ENCODE measurements at places on chromosomes 16 and 17. TPM values are rescaled to one million over a fixed set of nuclear protein-coding genes. Genes with fewer than 3 reads are reported as not detected.
A peak's percentile ranks its signal among the peaks of the same experiment; 100 is the strongest.

DNA sequence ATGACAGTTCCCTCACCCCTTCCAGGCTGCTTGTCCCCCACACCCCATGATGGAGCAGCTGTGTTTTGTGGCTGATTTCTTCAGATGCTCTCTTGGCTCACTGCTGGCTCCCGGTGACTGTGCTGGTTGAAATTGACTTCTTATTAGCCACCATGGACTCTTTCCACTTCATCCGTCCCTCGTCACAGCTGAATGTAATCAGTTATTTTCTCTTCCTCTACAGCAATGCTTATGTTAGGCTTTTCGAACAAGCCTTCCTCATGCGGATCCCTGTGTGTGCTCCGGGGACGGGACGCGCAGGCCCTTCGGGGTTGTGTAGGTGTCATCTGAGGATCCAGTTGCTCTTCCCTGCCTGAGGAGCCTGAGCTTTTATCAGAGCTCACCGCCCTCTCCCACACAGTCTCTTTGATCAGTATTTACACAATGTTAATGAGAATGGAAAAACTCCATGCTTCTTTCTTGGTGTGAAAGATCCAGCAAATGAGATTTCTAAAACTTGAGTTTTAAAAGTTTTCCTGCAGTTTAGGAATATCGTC, 87.5 kb downstream of the RPTOR start:
- no peak for DNase-seq

DNA sequence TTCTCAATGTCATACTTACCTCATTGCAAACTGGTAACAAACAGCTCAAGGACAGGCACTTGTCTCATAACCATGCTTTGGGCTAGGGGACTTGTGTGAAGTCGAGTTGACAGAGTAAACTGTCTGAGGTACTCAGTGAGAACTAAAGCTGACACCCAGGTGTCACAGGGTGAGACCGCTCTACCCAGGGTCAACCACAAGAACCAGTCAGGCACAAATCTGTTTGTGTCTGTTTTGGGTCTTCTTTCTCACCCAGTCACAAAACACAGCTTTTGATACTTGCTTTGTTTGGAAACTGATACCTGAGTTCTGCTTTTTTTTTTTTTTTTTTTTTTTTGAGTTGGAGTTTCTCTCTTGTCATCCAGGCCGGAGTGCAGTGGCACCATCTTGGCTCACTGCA, 161.1 kb downstream of the STX8 start:
- DNase-seq, result no peak

DNA sequence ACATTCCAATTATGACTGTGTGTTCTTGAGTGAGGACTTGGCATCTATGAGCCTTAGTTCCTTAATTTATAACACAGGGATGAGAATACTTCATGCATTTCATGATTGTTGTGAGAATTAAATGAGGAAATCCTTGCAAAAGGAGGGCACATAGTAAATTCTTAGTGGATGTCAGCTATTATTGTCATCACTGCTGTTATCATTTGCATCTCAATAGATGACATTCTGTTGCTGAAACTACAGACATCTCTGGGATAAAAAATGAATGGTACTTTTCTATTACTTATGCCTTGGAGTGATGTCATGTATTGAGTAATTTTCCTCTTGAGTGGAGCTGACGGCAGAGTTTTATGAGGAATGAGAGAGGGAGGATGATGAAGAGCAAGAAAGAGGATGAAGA, 184.4 kb upstream of the CDH11 start:
- DNase-seq, result no peak

DNA sequence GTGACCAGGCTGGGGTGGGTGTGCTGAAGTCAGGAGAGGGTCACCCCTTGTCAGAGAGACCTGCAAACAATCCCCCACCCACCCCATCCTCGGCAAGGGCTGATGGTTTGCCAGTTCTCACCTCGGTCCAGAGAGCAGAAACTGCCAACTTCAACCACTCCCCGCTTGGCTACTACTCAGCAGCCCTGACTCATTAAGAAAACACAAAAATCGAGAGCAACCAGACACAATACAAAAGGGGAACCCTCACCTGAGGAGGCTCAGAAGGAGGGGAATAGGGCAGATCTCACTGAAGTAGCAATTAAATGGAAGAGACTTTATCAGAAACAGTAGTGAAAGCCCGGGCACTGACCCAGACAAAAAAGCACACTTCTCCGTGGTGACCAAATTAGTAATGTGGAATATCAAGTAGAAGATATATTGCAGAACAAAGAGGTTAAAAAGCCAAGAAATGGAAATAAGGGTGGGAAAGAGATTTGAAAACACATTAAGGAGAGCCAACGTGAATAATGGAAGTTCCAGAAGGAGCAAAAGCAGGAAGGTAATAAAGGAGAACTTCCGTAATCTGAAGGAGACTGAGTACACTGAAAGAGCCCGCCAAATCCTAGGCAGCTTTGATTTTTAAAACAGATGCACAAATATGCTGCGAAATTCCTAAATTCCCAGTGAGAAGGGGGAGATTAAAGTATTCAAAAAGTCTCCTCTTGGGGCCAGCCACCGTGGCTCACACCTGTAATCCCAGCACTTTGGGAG, 23.6 kb downstream of the CENPV start:
- peak; percentile 32 for DNase-seq

DNA sequence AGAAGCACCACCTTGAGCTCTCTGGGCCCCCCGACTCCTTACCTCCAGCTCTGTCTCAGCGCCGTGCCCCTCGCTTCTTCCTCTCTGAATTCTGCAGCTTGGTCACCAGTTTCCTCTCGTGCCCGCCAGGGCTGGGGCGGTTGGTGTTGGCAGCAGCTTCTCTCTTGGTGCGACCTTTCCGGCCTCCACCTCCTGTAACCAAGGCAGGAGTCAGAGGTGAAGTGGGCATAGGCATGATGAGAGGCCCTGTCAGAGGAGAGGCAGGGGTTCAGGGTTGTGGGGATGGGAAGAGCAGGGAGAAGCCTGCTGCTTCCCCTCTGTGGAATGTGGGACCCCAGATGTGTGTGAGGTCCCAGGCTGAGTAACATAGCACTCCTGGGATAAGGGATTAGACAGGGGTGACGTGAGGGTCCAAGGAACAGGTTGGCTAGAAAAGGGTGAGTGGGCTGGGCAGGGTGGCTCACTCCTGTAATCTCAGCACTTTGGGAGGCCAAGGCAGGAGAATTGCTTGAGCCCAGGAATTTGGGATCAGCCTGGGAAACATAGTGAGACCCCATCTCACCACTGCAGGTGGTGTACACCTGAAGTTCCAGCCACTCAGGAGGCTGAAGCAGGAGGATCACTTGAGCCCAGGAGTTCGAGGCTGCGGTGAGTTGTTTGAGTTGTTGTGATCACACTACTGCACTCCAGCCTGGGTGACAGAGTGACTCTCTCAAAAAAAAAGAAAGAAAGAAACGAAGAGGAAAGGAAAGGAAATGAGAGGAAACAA, 626 bp downstream of the NUPR1 start:
- DNase-seq, result no peak

DNA sequence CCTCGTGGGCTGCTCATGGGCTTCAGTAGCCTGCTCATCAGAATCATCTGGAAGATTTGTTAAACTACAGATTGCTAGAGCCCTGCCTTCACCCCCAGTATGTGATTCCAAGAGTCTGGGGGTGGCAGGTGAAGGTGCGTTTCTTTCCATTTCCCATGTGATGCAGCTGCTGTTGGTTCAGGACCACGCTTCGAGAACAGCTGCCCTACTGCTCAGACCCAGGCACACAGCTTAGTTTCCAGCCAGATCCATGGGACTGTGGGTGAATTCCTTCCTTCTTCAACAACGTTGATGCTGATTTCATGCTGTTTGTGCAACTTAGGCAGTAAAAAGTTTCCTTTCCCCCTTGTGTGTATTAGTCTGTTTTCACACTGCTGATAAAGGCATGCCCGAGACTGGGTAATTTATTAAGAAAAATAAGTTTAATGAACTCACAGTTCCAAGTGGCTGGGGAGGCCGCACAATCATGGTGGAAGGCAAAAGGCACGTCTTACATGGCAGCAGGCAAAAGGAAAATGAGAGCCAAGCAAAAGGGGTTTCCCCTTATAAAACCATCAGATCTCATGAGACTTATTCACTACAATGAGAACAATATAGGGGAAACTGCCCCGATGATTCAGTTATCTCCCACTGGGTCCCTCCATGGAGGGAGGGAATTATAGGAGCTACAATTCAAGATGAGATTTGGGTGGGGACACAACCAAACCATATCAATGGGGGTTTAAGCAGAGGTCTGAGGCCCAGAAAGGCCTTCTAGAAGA, 159.2 kb downstream of the XYLT1 start:
- DNase-seq, result no peak

GRCh38 chr17:1562176-1562643, 382 bp downstream of the PITPNA start:
- DNase-seq, result no peak

DNA sequence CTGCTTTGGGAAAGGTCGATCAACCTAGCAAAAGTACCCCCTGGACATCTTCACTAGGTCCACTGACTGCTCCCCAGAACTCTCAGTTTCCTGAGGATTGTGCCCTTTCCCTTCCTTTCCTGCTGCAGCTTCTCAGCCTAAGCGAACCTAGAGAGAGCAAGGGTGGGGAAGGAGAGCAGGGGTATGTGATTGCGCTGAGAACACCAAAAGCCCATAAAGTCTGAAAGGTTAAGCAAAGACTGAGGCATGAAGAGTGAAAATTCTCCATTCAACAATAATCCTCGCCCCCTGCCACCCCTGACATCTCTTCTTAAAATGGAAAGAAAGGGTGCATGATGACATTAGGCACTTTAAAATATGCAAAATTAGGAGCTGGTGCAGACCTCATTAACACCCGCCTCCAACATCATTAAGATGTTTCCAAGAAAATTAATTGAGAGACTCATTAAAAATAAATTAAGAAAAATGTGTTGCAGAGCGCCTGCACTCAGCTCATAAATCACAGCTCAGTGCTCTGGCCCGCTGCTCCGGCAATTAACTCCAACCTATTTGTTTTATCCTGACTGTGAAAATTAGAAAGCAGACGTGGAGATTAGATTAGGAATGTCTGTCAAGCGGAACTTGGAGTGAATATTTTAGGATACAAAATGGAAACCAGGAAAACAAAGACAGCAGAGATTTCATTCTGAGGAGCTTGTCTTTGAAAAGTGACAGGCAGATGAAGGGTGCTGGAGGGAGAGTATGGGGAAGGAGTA, 49.1 kb upstream of the PMFBP1 start:
- DNase-seq, result no peak

DNA sequence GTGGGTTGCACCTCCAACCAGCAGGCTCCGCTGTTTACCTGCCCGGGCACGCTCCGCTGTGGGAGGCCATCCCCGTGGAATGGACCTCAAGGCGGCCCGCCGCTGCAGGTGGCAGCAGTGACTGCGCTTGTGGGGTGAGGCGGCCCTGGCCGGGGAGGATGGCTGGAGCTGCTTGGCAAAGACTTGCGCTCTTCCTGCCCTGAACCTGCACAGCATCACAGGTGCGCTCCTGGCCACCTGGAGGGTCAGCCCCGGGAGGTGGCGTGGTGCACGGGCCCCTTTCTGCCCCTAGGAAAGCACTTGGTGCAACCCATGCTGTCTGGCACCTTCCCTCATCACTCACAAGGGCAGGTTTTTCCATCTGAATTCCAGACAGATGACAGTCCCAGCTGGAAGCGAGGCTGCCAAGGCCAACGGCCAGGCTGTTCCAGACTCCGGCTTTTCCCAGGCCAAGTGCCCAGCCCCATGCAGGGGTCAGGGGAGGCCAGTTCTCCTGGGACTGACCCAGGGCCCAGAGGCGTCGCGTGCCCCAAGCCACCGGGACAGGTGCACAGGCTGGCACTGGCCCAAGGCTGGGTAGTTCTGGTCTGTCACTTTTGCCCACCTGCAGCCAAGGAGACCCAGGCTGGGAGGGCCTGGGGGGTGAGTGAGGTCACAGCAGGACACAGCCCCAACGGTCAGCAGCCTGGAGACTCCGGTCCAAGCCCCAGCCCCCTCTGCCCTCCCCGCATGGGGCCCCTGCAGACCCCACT, 13.3 kb downstream of the UTS2R start:
- peak; percentile 53 for DNase-seq

DNA sequence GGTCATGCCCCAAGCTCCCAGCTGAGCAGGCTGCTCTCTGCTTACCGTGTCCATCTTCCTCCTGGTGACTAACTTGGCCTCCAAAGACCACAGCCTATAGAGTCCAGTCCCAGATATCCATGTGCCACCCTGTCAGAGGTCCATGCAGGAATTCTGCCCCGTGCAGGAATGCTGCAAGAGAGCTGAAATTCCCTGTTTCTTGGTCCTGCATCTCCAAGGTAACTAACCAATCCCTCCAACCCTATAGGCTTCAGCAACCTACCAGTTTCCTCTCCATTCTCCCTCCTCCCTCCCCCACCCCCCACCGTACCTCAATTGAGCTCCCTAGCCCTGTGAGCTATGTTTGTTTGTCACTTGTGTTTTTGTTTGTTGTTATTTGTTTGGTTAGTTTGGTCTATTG, 9.6 kb upstream of the MKS1 start:
- no peak for DNase-seq

GRCh38 chr17:65398040-65398787, 163.2 kb downstream of the AXIN2 start:
- no peak for DNase-seq

- DNase-seq, result peak; percentile 67
Measured at GRCh38 chr17:1643293-1643998, 2.1 kb downstream of the SCARF1 start.

- DNase-seq, result no peak
Measured at GRCh38 chr16:78094166-78094565, 5.3 kb upstream of the WWOX start.

- DNase-seq, result no peak
Measured at GRCh38 chr17:73271072-73271471, 9.4 kb upstream of the CPSF4L start.

- DNase-seq, result no peak
Measured at GRCh38 chr16:76483307-76483909, 206.2 kb downstream of the CNTNAP4 start.

- DNase-seq, result no peak
Measured at GRCh38 chr17:2955931-2956582, 107.3 kb downstream of the OR1D5 start.

- DNase-seq, result no peak
Measured at GRCh38 chr17:73695035-73695738, 50.9 kb upstream of the SDK2 start.

DNA sequence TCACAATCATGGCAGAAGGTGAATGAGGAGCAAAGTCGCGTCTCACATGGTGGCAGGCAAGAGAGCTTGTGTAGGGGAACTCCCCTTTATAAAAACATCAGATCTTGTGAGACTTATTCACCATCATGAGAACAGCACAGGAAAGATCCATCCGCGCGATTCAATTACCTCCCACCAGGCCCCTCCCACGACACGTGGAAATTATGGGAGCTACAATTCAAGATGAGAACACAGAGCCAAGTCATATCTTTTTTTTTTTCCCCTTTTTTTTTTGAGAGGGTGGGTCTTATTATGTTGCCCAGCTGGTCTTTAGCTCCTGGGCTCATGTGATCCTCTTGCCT, 60.0 kb downstream of the RPTOR start:
- no peak for DNase-seq

GRCh38 chr16:50702725-50703124, 9.3 kb downstream of the NOD2 start:
- DNase-seq, result no peak

The FBXW10B gene
- 1.6 TPM for total RNA-seq

The DNASE1L2 gene
- total RNA-seq, result 4.6 TPM

The NPIPB12 gene
- total RNA-seq, result 47.4 TPM

The PLLP gene
- total RNA-seq, result 206 TPM

The PGS1 gene
- total RNA-seq, result 40.4 TPM

The CRYBA1 gene
- not detected for total RNA-seq

The HBA1 gene
- total RNA-seq, result 54.8 TPM

The CLEC18A gene
- 3.6 TPM for total RNA-seq

All from mucosa of gallbladder (tissue), 1 donor.